CD4-positive, alpha-beta T cell treated with Interleukin-4 for 1 hour (primary cell): ENCODE measurements at places on chromosomes 16 and 17.
A peak's percentile ranks its signal among the peaks of the same experiment; 100 is the strongest.

DNA sequence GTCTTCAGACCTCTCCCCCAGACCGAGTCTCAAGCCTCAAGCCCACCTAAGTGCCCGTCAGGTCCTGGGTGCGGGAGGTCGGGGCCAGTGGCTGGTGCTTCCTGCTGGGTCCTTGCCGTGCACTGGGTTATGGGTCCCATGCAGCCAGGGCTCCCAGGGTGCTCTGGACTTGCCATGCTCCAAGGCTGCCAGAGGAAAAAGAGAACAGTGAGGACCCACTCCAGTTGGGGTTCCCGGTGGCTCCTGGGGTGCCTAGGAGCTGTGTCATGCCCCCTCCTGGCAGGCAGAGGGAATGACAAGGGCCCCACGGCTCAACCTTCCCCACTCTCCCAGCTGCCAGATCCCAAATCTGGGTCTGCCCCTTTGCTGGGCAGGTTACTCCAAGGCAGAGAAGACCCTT, 3.8 kb downstream of the SNX20 start:
- DNase-seq: no peak

DNA sequence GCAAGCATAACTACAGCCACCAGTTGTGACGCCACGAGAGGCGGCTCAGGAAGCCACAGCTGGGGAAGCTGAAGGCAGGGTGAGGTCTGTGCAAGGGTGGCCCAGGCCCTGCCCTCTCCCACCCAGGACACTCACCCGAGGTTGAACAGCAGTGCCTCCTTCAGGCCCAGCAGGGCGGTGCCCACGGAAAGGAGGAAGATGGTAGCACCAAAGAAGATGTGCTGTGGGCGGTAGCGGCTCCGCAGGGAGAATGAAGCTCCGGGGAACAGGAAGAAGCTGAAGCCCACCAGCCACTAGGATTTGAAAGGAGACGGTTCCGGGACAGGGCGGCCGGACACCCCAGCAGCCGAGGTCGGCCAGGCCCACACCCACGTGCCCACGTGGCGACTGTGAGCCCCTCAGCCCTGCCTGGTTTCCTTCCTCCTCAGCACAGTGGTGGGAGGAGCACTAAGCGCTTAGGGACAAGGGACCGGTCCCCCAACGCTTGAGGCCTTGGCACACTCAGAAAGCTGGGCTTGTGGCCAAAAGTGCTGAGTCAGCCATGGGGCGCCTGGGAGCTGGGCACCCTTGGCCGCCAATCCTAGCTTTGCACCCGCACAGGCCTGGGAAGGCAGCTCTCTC, 11.0 kb downstream of the CYB561 start:
- DNase-seq: peak; percentile 69

DNA sequence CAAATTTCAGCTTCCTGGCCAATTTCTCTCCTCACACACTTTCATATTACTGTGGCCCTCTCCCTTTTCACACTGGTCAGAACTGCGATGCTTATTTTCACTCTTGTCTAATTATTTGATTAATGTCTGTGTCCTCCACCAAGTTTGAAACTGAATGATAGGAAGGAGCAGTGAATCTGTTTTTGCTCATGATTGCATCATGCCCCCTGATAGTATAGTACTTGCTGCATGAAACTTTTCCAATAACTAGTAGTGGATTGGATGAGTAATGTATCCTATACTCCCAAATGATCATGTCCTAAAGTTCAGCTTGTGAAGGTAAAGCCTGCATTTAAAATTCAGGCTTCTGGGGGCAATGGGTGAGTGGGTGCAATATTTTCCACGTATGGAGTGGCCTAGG, 121.2 kb downstream of the ASIC2 start:
- no peak for DNase-seq

GRCh38 chr16:66400503-66401380, 26.4 kb upstream of the BEAN1 start:
- no peak for DNase-seq

DNA sequence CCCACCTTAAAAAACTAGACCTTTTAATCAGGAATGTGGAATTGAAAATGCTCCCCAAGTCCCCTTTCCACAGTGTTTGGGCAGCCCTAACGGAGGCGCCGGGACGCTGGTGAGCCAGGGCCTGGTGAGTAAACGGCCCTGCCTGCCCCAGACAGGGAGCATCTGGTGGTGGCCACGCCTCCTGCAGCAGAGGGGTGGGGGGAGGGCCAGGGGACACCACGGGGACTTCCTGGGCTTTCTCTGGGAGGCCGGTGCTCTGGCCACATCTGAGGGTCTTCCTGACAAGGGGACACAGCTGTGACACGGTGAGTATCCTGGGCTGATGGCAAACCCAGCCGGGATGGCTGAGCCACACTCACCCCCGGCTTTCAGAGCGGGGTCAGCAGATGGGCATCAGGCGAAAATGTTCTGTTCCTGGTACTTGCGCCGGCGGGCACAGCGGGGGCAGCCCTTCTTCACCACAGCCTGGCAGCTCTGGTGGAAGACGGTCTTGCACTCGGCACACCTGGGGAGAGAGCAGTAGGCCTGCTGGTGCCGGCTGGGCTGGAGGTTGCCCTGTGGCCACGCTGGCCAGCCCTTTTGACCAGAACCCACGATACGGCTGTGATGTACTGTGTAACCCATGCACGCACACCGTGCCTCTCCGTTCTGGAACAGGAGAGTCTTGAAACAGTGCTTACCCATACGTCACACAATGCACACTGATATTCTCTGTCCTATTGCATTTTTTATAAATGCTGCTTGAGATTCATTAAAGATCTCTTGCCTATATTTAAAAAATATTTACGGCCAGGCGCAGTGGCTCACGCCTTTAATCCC, 5.0 kb upstream of the ARHGAP27 start:
- no peak for DNase-seq

DNA sequence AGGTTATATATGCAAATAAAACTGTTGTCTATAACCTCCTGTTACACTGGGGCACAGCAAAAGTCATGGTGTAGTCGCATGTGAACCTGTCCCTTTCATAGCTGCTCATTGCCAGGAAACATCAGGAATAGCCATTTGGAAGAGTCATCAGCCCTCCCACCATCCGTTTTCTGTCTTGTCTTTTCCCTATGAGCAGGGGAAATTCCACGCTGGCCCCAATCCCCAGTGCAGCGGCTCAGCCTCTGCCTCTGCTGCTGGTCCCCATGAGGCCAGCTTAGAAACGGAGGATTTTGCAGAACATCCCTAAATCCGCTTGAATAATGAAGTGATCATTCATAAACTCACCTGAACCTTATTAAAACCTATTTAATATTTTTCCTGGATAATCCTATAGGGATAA, 10.5 kb downstream of the MAPT start:
- no peak for DNase-seq

DNA sequence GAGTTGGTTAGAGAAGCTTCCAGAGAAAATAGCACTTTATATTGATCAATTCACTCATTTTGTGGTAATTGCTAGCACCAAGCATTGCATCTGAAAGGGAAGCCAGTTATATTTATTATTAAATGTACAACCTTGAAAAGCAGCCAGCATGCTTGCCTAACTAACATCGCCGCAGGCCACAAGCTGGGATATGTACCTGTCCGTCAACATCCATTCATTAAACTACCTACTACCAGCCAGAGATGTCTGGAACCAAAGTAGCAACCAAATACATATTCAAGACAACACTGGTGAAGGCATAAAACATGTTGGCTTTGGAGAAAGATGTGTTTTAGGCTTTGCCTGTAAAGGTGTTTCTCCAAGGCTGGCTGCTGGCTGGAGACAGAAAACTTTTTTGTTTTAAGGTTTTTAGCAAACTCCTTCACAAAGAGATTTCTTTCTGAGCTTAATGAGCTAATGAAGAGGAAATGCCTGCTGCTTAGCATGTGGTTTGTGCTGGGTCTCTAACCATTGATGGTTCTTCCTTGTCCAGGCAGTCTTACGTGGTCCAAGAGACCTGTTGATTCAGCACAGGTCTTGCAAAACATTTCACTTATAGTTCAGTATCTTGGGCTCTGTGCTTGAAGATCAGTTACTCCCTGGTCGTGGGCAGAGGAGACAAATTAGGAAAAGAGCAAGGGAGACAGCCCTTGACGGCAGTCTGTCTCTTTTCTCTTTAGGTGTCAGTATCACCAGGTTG, 3.1 kb downstream of the ITPRIPL2 start:
- no peak for DNase-seq

DNA sequence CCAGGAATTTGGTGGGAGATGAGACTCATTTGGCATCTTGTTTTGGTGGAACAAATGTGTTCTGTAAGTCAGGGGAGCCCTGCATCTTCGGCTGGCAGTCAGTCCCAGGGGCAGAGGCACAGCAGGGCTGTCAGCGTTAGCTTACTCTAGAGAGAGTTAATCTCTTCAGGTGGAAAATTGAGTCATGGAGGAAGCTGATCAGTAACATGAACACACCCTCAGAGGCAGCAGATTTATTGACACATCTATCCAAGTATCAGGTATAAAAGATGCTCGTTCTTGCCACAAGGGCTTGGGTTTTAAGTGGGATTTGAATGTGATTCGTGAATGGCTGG, 55.2 kb downstream of the EPN2 start:
- DNase-seq: no peak

DNA sequence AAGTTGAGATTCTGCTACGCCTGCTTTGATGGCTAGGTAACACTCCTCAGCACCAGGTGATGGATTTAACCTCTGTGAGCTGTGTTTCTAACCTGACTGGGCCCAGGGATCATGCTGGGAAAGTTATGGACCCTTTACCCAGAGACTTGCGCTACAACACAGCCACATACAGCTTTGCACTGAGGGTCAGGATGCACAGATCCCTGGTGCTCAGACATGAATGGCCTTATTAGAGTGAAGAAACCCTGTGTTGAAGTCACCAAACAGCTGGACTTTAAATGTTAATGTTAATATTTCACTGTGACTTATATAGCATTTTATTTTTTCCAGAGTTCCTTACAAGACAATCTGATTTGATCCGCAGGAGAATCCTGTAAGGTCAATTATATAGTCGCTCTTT, 114.3 kb downstream of the MSI2 start:
- no peak for DNase-seq

GRCh38 chr16:79201436-79201835, 399.1 kb downstream of the MAF start:
- no peak for DNase-seq

DNA sequence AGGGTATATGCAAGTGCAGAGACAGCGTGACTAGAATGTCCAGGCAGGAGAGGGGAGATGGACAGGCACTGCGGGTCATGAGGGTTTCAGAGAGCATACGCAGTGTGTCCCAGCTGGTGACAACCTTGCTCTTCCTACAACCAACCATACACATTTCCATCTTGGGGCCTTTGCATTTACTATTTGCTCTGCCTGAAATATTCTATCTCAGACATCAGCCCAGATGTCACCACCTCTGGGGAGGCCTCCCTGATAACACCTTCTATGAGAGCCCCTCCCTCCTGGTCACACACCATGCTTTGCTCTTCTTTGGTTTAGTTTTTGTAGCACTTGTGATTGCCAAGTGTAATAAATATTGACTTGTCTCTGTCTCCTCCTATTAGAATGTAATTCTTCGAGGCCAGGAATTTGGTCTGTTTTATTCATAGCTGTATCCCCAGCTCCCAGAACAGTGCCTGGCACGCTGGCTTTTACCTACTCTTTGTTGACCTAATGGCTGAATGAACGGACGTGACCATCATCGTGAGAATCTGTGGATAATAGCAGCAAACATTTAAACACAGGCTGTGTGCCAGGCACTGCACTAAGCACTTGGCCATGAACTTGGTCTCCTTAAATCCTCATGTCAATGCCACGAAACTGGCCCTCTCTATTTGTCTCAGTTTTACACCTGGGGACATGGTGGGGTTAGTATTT, 51.9 kb downstream of the PLCG2 start:
- no peak for DNase-seq
